Frontal cortex (tissue), 4 donors: ENCODE measurements at places on chromosomes 5 and 9.

- DNase-seq, result peak; percentile 44
These were observed at the start of gene ARSB for GRCh38 chr5:78985116-78985724. Gene ARSB, minus strand, starts transcription at chr5:78985310. Its CDS starts 62 bp downstream, at chr5:78985248.

- DNase-seq, result no peak
These were observed 89.4 kb downstream of the SLC44A1 start for GRCh38 chr9:105333811-105334210.

DNA sequence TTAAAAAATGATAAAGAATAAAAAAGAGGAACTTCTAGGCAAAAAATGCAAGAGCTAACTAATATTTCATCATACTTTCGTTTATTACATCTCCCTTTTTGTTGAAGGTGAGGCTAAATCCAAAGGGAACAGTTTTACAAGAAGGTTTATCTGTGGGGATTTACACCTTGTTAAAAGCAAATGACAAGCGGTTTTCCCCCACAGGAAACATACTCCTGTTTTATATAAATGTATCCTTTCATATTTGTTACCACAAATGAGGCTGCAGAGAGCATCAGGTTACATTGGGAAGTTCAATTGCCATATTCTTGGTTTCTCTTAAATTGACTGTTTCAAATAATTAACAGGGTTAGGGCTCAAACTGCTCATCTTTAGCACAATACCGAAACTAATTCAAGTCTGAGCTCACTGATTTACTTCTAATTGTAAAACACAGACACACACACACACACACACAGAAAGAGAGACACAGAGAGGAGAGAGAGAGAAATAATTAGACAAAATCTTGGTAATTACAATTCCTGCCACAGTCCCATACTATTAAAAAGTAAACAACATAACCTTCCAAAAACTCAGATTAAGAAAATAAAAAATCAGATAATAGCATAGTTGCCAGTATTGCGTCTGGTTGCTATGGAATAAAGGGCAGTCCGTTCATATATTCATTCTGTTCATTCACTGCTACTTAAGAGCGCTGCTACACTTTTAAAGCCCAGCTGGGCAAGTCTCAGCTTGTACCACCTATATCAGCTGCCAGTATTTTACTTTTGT, 17.1 kb downstream of the RFX3 start:
- DNase-seq, result no peak

- no peak for DNase-seq
These were observed 910 bp downstream of the TRIM14 start for GRCh38 chr9:98117984-98118639.

DNA sequence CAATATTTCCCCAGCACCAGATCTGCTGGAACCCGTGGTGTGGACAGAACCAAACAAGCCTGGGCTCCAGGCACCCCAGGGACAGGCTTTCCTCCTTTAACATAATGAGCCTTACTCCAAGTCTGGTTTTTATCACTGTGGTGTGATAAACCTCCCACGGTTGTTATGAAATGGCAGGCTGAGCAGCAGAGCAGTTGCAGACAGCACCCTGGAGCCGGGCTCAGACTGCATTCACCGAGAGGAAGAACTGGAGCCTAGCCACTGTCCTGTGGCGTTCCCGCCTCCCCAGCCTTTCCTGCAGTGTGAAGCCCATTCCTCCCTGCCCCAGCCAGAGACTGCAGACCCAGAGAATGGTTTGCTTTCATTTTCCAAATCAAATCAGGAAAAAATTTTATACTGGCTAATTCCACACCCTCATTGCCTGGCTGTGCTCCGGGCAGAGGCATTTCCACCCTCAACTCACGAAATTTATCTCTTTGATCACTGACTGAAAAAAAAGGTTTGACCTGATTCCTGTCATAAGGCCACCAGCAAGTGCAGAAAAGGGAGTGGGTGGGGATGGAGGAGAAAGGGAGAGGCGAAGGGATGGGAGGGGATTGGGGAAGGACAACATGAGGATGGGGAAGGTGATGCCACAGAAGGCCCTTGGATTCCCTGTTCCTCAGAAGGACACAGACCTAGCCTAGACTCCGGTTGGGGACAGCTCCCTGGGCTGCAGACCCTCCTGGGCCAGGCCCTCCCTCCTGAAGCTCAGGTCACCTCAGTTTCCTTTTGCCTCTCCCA, 18.9 kb downstream of the IPPK start:
- DNase-seq, result no peak

GRCh38 chr9:95516221-95516733, 494 bp downstream of the PTCH1 start:
- no peak for DNase-seq

DNA sequence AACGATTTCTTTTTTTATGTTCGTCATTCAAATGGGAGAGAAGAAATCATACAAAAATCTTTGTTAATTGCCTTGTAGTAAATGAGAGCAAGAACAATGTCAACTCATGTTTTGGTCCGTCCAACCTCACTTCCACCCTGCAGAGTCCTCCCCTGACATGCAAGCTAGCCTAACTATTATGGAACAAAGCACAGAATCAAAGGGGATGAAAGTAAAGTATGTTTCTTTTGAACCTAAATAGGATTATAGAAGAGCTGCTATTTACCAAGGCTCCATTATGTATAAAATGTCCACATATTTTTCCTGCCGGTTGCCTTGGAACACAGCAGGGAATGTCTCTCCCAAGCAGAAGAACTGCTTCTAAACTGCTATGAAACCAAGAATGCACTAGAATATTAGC, 161.1 kb downstream of the MRPS30 start:
- DNase-seq, result no peak

DNA sequence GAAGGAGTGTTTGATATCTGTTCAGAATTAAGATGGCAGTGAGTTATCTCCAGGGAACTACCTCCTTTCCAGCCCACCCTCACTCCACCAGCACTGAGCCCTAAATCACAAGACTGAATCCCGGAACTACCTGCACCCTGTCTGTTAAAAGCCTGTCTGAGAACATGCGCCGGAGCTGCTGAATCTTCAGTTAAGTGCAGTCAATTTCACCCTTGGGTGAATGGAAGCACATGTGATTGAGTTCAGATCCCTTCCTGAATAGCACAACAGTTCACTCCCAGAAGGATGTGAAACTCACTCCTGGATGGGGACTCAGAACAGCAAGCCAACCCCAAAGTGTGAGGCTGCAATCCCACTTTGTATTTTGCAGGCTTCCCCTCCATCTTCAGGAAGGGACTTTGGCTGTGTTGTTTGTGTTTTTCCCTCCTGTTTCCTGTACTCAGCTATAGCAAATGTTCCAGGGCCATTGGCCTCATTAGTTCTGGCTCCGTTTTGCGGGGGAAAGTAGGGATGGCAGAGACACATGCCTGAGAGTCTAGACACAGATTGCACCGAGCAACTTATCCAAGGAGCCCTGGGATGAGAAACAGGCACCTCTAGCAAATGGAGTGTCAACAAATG, 43.4 kb downstream of the DPYSL3 start:
- DNase-seq, result no peak

GRCh38 chr5:31273631-31274378, 80.3 kb downstream of the CDH6 start:
- no peak for DNase-seq

GRCh38 chr5:107610798-107611197, 59.9 kb downstream of the EFNA5 start:
- DNase-seq, result no peak
